ENCODE measurements at places on chromosomes 16 and 17.

DNA sequence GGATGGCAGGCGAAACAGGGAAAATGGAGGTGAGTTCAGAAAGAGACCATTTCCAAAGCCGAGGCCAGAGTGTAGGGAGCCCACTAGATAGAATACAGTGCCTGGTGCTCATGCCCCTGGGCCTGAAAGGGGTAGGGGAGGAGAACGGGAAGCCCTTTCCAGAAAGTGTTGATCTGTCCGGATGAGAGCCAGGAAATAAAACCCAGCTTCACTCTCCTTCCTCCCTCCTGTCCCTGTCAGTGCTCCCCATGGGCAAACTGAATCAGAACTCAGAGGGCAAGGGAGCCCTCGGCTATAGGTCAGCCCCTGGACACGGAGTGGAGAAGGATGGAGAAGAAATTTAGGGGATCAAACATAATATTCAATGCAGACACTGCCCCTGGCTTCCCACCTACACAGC lies 57.7 kb upstream of the RPL38 start:
- DNase-seq = no peak

DNA sequence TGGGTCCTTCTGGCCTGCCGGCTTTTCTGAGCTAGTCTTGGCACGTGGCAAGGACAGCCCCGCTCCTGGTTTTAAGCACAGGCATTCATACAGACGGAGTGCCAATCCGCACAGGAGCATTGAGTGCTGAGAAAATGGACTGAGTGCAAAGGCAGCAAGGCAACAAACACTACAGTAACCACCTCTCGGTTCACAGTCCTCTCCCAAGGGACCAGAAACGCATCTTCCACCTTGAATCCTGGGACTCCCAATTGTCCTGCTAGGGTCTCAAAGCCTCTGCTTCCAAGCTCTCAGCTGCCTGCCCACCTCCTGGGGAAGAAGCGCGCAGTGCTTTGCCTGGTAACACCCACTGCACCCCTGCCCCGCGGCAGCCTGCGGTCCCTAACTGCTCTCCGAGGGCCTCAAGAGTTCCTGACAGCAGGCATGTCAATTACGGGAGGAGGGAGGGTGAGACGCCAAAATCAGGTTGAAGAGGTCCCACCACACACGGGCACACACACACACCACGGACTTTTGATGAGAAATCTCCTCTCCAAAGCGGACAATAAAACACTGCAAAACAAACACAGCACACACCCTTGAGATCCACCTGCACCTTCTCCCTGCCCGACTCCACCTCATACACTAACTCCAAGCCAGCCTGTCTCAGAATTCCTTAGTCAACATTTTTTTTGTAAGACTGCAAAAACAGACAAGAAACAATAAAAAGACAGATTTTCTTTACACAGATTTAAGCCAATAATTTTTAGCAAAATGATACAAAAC lies 15.0 kb downstream of the SLC16A3 start:
- DNase-seq = no peak

GRCh38 chr16:82146957-82147356 lies 23.1 kb downstream of the MPHOSPH6 start:
- no peak for DNase-seq

GRCh38 chr16:87757841-87758426 lies 7.9 kb downstream of the KLHDC4 start:
- no peak for DNase-seq

DNA sequence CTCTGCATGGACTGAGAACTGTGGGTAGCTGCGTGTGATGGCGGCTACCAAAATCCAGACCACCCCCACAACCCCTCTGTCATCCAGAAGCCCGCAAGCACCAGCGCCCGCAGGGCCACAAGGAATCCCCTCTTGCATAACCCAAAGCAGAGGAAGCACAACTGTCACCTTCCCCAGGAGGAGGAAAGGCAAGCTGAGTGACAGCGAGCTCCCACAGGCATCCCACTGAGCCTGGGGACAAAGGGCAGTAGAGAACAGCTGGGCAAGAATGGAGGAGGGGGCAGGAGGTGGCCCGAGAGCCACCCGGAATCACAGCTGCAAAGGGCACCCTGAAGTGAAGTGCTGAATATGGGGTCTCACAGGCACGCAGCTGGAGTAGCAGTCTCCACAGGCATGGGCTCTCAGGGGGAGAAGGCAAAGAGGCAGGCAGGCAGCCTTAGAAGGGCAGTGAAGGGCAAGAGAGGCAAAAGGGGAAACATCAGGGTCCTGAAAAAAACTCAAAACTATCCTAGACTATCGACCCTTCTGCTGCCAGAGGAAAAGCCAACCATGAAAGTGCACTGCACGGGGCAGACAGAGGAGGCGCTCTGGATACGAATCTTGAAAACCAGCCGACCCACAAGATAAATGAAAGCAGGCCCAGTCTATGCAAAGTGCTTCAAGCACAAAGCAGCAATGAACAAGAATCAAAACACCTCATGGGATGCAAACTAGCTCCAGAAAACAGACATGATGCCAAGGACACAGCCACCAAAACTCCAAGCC lies 17.1 kb downstream of the USP36 start:
- DNase-seq = no peak

- no peak for DNase-seq
Measured at GRCh38 chr17:20997711-20998570, 44.9 kb downstream of the USP22 start.

- no peak for DNase-seq
Measured at GRCh38 chr16:75225092-75225491, 6.3 kb downstream of the CTRB1 start.

DNA sequence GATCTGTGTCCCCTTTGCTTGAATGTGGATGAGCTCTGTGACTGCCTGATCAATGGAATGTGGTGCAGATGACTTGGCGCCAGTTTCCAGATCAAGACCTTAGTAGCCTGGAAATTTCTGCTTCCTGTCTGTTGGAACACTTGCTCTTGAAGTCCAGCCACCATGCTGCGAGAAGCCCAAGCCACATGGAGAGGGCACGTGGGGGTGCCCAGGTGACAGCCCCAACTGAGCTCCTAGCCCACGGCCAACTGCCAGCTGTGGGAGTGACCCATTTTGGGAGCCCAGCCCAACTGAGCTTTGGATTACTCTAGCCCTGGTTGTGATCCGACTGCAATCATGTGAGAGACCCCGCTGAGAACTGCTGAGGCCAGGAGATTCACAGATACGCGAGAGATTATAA lies 3.3 kb upstream of the ITGAM start:
- no peak for DNase-seq

DNA sequence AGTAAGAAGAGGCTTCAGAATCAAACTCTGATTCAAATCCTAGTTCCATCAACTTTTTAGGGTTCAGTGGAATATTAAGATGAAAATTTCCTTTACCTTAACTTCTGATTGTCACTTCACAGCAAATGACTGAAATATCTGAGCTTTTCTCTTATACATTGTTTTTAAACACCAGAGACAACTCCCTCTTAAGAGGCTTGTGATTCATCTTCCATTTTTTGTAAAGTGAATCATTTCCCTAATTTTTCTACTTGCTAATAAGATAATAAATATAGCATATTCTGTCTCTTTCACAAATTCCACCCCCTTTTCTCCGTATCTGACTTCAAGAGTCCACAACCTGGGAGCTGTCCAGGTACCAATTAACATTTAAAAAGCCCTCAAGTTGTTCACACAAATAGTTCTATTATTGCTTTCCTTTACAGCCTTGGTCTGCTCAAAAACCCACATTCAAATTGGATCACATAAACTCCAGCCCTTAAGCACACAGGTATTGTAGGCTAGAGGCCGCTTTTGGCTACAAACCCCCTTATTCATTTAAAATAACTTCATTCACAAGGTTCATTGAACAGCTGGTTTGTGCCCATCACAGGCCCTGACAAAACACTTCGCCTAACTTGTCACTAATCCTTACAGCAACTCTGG lies 14.1 kb upstream of the UTP6 start:
- no peak for DNase-seq

DNA sequence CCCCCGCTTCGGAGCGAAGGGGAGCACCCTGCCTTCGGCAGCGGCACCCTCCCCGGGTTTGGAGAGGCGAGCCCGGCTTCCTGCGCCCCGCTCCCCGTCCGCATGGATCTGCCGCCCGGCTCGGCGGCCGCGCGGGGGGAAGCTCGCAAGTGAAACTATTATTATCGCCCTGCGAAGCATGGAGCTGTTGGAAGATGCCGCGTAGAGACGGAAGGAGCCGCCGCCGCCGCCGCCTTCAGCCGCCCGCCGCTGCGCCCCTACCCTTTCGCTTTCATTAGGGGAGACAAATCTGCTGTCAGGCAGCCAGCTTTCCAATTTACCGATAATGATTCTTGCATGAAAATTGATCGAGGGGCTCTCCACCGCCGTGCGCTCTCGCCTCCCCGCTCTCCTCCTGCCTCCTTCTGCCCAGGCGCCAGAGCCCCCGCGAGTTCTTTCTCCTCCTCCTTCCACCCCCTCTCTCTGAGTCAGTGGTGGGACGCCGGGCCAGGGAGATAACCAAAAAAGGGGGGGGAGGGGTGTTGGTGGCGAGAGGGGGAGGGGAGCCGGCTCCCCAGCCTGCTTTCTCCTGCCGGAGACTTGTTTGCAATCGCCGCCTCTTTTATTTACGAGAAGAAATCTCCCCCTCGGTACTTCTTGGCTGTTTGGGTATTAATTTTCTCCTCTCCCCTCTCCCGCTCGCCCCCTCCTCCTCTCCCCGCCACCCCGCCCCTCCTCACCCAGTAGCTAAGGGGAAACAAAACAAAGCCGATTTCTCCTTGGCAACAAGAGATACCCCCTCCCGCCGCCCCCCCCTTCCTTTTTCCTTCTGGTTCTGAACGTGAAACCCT lies 58.0 kb upstream of the GSE1 start:
- peak; percentile 35 for DNase-seq

GRCh38 chr16:10121897-10122425 lies 60.3 kb downstream of the GRIN2A start:
- DNase-seq = no peak

DNA sequence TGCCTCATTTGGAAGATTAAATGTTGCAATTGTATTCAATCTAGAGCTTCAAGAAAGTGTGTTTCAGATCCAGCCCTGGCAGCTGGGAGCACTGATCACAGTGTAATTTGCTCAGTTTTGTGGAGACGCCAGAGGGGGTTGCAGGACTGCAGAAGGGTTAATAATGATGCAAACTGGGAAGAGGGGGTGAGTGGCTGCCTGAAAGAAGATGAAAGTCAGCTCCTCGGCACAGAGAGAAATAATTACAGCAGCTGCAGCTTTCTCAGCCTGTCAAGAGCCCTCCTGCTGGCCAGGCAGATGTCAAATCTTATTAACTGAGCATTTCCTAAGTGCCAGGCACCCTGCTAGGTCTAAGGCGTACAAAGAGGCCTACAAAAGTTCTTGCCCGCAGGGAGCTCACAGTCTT lies 97.7 kb downstream of the ZNF18 start:
- DNase-seq = no peak

DNA sequence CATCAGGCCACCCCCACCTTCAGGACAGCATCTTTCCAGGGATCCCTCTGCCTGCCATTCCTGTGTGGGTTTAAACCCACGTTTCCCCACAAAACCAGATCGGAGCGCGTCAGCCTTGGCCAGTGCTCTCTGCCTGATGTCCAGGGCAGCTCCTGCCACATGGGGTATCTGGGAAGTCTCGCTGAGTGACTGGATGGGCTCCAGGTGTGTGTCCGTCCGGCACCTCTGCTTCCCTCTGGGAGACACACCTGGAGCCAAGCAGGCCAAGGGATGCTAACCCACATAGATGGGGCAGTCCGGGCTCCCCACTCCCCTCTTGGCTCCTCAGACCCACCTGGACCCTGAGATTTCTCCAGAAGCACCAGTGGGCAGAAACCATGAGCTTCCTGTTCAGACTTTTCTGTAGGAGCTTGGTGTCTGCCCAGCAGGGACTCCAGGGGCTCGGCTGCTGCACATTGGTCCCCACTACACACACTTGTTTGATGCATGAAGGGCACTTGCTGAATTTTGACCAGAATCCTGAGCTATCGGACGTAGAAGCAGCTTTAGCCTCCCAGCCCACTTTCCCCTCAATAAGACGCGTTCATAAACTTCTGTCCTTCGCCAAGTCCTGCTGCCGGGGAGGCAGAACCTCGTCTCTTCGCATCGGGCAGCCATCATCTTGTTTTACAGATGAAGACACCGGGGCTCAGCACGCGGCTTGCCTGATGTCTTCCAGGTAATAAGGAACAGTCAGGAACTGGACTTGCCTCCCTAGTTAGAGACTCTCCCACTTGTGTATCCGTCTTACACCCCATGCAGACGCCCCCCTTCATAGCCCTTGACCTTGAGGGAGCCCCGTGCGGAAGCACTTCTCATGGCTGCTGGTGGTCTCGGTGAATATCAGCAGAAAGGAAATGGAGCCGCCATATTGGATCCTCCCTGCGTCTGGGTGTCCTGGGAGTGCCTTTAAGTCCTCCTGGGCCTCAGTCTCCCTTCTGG lies 91.6 kb upstream of the ZNF469 start:
- no peak for DNase-seq

DNA sequence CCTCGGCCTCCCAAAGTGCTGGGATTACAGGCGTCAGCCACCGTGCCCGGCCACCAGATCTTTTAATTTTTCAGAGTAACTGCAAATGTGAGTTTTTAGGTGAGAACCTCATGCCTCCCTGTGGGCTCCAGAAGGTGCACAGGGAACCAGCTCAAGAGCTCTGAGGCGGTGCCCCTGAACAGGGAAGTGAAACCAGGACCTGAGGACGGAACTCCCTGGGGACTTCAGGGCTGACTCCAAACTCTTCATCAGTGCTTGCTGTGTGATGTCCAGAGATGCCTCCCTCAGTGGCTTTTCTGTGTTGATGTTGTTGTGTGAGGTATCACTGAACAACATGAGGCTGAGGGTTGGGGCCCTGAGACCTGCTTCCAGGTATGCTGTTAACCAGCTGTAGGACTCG lies 23.8 kb downstream of the SLC12A3 start:
- DNase-seq = no peak

GRCh38 chr16:17334096-17334495 lies 136.7 kb downstream of the XYLT1 start:
- DNase-seq = no peak

GRCh38 chr17:64998436-64999190 lies 57.9 kb downstream of the GNA13 start:
- no peak for DNase-seq

- no peak for DNase-seq
Measured at GRCh38 chr17:75488693-75489510, 26.4 kb downstream of the CASKIN2 start.

DNA sequence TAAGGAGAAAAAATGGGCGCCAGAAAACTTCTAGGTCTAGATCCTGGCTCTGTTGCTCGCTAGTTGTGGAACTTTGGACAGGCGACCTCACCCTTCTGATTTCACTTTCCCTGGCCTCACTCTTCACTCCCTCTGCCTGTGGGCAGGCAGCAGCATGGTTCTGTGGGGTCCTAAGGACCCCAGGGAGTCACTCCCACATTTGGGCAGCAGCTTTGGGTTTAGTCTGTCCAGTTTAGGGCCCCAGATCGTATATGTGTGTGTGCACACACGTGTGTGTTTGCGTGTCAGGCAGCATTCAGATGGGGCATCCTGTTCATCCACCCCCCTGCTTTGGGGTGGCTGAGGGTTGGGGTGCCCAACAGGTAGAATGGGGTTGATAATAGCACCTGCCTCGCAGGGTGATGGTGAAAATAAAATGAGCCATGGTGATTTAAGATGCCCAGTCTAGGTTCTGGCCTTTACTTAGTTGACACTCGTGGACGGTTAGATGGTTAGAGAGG lies 102.2 kb downstream of the RAB11FIP4 start:
- DNase-seq = no peak
